ENCODE measurements at places on chromosomes 2 and 18.

DNA sequence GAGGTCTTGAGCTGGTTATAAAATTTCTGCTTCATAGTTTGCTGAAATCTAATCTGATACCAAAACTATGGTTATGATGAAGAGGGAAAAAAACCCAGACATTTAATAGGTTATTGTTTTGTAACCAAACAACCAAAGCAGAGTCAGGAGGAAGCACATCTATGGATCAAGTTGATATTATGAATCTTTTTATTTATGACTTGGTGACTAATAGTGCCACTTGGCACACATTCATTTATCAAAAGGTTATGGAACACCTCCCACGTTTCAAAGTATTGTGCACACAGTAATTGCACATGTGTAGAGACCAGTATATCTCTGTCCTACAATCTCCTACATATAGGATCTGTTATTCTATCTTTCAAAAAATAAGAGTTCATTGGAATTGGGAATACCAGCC lies 93.0 kb downstream of the DPP4 start:
- DNase-seq = no peak

- DNase-seq = no peak
Measured at GRCh38 chr2:20016346-20016745, 3.9 kb upstream of the MATN3 start.

- no peak for DNase-seq
Measured at GRCh38 chr2:219525533-219526232, 11.4 kb downstream of the ASIC4 start.

GRCh38 chr2:234835738-234836137 lies 116.1 kb upstream of the SH3BP4 start:
- no peak for DNase-seq

DNA sequence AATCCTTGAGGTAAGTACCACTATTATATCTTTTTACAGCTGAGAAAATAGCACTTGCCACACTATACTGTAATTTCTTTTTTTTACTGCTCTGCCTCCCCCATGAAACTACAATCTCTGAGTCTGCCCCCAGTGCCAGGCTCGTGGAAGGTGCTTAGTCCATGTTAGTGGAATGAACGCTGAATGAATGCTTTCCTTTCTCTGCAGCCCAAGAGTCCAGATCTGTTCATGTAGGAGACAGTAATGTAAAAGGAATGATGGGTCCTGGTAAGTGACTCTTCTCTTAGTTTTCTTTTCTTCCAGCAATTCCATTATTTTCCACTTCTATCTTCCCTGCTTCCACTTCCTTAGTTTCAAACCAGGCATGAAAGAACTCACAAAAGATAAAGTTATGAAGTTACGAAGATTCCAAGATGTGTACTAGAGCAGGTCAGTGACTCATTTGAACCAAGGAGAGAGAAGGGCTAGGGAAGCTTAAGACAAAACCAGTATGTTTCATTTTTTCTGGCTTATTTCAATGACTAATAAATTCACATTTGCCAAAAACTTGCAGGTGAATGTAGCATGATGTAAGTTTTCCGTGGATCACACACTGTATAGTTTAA lies 46.0 kb downstream of the ARHGEF33 start:
- no peak for DNase-seq

- DNase-seq = no peak
Measured at GRCh38 chr18:35060122-35060815, 19.1 kb downstream of the MAPRE2 start.

DNA sequence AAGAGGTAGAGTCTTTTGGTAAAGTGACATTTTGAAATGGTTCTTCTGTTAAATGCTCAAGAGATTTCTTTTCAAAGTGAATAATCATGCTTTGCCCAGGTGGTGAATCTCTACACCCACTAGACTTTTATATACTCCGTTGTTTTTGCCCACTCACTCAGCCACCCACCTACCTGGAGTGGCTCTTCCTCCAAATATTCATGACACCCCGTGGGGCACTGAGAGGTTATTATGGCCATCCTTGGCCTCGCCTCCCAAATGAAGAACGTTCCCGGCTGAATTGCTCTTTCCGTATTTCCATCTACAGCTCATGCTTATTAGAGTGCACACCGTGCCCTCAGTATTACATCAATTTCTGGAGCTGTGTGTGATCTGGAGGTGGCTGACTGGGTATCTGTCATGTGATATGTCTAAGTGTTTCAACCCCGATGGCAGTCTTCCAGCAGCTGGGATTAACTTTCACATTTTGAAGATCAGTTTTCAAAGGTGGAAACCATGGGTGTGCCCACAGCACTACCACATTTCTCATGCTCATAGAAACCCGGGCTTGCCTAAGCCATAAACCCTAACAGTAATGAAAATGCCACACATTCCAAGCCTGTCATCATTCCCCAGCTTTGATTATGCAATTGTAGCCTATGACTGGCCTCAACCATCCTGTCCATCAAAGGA lies 406.6 kb upstream of the MMADHC start:
- DNase-seq = no peak

GRCh38 chr2:145079641-145080040 lies 559.7 kb upstream of the ZEB2 start:
- no peak for DNase-seq
